NCI-H774 (cell line): ENCODE measurements at places on chromosomes 7 and 10.

GRCh38 chr10:17684537-17684936 lies 40.6 kb downstream of the STAM start:
- no peak for DNase-seq

GRCh38 chr7:134811765-134812164 lies 32.3 kb downstream of the CALD1 start:
- DNase-seq = no peak

DNA sequence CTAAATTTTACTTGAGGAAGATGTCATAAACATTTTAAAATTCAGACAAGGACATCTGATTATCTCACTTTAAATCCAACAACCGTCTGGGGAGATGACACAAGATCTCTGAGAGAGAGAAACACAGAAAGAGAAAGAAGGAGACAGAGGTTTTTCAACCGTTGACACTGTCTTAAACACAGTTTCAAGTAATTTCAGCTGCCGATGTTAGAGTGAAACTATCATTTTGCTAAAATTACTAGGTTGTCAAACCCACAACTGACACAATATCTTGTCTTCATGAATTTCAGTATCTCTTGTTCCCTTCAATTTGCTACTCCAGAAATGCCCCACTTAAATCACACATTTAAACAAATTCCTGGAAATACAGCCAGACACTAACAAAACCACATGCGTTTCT lies 174.8 kb downstream of the RAPGEF5 start:
- no peak for DNase-seq

DNA sequence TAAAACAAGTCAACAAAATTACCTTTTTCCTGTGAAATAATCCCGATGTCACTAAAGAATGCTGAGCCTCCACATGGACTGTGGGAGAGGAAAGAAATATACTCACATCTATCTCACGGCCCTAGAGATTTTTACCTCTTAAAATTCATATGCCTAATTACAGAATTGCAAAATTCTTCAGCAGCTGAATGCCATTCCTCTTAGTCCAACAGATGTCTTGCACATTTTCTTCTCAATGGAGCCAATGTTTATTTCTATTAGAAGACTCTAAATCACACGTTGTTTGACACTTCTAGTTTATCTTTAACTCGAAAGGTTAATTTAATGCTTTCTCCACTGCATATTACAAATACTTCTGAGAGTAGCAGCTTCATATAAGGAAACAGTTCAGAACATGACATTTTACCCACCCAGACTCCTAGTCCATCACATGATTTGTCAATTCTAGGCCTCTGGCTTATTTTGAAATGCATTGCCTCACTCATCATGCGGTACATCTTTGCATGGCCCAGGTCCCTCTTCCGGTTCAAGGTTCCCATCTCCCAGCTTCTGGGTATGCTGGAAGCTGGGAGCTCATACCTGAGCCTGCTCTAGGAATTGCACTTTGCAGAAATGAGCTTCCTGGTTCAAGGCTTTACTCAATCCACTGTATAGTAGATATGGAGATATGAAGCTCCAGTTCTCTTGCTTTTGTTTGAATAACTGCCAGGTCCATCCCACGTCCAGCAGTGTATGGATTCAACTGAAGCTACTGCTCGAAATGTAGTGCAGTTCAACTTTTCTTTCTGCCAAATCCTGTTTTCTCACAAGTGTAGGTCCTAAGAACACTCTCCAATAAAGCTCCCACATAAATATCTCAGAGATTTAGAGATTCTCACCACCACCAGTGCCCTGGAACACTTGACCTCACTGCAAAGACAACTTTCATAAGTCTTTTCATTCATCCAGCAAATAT lies 306.2 kb downstream of the GPR37 start:
- DNase-seq = no peak
